ENCODE measurements at places on chromosomes 4 and X.

DNA sequence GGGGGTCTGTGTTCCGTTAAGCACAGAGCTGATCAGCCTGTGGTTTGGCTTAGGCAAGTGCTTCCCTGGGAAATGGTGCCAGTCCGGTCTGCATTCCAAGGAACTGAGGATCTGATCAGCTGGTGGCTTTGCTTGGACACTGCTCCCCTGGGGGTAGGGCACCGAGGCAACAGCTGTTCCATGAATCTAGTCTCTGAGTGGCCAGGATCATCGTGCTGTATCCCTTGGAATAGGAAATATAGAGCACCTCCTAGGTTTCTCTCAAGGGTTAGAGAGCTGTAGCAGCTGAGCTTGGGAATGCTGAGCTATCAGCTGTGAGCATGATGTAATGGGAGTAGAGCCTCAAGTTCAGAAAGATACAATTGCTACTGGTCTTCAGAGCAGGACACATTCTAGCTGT is 863.9 kb downstream of the RAPGEF2 start:
- no peak for DNase-seq

DNA sequence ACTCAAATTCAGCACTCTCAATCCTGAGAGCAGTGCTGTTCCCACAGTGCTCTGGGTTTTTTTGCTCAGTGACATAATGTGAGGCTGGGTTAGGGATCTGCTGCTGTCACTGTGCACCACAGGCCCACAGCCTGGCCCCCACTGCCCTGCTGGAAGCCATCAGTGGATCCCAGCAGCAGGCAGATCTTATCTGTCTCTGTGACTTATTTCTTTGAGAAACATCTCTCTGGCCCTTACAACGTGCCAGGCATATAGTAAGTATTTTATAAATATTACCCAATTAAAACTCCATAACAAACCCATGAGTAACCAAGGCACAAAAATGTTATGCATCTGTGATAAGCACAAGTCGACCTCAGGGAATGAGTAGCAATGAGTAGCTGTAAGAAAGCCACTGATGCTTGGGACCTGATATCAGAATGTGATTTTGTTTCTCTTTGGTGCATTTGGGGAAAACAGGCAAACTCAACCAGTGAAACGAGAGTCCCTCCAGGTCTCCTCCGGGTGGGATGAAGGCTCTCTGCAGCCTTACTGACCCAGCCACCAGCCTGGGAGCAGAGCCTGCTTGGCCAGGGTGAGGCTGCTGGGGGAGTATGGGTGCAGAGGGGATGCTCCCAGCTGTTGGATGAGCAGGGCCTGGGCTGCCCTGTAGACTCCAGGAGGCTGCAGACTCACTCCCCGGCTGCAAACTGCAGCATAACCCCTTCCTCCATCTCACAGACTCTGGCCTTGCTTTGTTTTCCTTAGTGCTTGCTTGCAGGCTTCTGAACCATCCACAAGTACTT is 172.7 kb upstream of the LNX1 start:
- DNase-seq: no peak

DNA sequence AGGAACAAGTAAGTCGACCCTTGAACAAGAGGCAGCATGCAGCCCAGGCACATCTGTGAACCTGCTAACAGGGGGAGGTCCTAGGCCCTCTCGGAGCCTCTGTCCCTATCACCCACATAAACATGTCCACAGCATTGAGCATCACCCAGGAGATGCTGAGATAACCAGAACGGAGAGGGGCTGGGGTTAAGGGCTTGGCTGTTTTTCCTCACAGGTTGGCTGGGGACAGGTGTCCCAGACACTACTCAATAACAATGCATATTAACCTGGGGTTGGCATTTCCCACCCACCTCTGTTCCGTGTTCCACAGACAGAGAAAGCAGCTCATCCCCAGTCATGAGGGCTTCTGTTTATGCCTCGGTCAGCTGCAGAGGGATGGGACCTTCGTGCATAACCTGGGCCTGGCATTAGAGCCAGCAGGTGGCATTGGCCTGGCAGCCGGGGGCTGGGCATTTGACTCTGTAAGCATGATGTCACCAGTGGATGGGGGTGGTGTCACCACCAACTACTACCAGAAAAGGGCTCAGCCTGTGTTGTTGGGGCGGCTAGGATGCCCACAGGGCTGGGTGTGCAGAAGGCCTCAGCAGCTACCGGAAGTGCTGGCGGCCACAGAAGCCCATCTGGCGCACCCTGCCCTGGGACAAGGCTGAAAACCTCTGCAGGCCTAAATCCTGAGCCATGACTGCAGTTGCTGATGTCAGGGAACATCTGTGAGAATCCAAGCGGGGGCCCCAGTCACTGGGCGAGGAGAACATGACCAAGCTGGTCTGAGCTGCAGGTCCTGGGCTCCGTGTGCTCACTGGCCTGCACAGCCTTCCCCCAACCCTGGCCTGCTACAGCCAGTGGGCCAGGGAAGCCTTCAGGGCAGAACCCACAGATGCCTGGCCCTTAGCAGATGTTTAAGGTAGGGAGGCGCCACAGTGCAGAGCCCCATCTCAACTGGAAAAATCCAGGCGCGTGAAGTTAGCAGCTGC is 351.4 kb downstream of the NR3C2 start:
- no peak for DNase-seq

DNA sequence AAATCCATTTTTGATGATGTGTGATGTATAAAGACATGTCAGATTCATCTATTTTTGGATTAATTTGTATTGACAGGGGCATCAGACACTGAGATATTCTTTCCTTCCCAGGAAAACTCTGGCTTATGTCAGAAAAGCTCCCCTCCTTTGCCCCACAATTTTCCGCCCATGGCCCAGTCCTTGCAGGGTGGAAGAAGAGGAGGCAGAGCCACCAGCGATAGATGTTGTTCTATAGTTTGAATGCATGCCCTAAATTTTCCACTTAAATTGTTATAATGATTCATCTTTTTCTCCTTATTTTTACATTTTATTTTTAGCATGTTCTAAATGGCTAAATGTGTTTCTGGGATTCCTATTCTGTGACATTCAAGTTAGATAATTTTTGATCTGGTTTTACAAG is 149.3 kb downstream of the ARAP2 start:
- no peak for DNase-seq

GRCh38 chrX:43968359-43968781 is 4.8 kb downstream of the NDP start:
- DNase-seq: no peak

GRCh38 chr4:150108691-150109090 is 30.4 kb downstream of the DCLK2 start:
- DNase-seq: no peak

DNA sequence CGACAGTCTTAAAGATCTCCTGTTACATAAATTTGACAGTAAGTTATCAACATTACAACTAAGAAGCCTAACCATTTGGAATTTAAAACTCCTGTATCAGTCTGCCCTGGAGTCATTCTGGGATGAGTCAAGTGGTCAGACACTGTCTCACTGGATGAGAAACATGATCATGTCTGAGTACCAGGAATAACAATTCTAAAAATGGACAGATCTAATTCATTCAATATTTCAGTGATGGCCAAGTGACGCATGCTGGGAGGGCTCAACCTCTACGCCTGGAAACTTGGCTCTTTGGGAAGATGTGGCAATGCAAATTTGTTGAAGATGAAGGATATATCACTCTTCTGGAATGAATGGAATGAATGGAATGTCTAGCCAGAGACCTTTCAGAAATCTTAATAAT is 1427.2 kb downstream of the STIM2 start:
- no peak for DNase-seq

- no peak for DNase-seq
These were observed 282.1 kb downstream of the GABRG1 start for GRCh38 chr4:45841791-45842190.

- no peak for DNase-seq
These were observed 464.1 kb upstream of the TRAM1L1 start for GRCh38 chr4:117549524-117549923.

- DNase-seq: no peak
These were observed 288.6 kb upstream of the NR3C2 start for GRCh38 chr4:148730766-148731165.

DNA sequence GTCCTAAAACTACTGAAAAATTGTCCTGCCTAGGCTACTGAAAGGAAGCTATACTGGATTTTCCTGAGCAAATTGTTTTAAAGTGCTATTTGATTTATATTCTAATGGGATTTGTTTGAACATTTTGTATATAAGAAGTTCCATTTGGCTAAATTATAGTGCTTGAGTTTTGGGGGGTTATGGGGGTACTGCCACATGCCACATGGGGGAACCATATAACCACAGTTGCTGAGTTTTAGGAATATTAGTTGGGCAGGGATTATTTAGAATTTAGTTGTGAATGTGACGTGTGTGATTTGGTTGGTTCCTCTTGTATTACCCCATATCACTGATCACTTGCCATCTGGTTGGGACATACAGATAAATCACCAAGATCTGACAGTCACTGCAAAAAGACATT is 224.5 kb upstream of the TAPT1 start:
- no peak for DNase-seq

- no peak for DNase-seq
These were observed 91.1 kb downstream of the RBM46 start for GRCh38 chr4:154872198-154872597.

DNA sequence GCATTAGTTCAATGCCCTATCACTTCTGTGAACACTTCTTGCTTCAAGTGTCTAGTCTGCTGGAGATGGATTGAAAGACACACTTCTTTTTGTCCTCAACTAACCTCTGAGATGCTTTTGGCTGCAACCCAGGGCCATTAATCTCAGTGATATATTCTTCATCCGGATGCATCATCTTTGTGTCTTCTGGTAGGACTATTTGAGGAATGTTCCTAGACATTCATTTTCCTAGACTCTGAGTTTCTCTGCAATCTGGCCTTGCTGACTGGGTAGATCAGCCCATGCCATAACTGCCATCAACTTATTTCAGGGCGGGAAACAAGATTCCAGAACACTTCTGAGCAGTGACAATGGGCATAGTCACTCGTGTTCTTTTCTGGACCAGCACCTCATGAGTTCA is 329.4 kb downstream of the PDGFC start:
- no peak for DNase-seq

DNA sequence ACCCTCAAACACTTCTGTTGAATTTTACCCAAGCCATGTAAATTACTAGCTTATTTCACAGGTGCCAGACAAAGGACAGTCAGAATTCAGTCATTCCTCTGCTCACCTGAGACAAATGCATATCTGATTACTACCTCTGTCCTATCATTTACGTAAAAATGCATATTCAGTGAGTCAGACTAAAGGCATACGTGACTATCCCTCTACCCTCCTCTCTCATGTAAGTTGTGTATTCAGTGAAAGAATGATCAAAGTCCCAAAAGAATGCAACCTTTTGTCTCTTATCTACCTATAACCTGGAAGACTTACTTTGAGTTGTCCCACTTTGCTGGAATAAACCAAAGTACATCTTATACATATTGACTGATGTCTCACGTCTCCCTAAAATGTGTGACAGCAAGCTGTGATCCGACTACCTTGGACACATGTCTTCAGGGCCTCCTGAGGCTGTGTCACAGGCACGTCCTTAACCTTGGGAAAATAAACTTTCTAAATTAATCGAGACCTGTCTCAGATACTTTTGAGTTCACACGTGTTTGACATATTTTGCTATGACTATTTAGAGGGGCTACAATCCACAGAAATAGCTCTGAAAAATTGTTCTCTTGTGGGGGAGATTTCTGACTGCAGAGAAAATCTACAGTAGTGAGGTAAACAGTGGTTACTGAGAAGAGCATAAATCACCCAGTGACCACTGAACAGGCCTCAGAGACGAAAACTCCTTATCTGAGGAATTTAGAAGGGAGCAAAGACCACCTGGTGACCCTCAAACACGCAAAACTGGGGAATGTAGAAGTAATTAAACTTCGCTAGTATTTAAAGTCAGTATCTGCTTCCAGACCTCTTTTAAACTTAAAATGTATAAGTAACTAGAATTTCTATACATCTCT is 1575.8 kb downstream of the STIM2 start:
- no peak for DNase-seq

DNA sequence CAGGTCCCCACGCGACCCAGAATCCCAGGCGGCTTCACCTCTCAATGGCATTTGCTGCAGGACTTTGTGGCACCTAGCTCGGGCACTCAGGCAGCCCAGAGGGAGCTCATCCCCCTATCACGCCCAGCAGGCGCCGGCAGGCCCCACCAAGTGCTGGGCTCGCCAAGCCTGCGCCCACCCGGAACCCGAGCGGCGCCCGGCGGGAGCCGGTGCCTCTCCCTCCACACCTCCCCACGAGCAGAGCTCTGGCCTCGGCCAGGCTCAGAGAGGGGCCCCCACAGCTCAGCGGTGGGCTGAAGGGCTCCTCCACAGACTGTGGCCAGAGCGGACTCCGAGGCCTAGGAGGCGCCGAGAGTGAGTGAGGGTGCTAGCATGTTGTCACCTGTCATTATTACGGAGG is 286.3 kb downstream of the PDHA2 start:
- DNase-seq: no peak

DNA sequence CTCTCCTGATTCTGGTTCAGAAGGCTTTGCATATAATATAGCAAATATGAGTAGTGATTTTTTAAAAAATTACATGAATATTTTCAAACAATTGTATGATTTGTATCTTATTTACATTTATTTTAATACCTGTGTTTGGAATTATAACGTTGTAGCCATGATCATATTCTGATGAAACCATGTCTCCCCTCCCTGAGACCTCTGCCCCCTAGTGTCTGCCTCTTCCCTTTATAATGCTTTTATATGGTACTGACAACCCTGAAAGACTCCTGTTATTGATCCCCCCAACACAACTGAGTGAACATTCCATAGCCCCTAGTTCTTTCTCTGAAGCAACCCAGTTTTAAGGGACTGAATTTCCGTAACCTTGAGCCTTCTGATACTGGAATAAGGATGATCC is 187.4 kb downstream of the SOX3 start:
- DNase-seq: no peak

GRCh38 chrX:129540068-129540653 is at the start of gene OCRL:
TSS of gene OCRL (plus strand) at chrX:129540259. CDS start at chrX:129540440, 181 bp downstream.
- peak; percentile 14 for DNase-seq

DNA sequence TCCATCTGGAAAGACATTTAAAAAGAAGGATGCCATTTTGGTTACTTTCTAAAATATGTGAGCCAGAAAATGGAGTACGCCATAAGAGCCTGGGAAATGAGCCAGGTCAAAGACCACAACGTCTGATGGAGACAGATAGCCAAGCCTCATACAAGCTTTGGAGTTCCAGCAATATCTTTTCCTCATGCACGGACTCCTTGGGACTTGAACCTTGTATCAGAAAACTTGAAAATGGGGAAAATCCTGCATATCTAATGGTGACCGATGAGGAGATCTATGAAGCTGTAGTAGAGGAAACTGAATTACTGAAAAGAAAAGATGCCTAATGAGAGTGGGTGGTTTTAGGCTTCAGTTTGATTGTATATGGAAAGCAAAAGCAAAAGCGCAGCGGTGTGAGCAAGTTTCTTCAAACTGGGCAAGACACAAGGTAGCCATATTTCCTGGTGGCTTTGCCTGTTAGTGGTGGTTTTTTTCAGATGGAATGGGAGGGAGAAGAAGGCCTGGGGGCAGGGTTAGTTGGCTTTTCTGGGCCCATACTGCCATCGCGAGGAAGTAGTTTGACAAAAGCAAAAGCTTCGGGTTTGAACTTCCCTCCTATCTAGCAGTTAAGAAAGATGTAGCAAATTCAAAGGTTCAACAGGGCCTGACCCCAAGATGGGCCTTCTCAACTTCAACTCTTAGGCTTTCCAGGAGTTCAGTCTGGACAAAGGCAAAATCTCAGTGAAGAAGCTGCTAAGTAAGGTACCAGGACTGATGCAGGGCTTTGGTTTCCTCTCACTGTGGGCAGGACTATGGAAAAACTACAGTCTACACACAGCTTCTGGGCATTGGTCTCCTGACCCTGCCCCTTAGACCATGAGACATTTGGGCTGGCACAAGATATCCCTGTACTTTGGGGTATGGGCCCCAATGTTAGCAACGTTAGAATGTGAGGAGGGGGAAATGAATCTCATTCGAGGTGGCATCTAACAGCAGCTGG is 210.0 kb upstream of the STK26 start:
- DNase-seq: peak; percentile 47

GRCh38 chrX:50577326-50577725 is 106.7 kb upstream of the DGKK start:
- DNase-seq: no peak

Measured in T-helper 17 cell (primary cell).